ENCODE measurements at places on chromosomes 12 and 14. TPM values are rescaled to one million over a fixed set of nuclear protein-coding genes. Genes with fewer than 3 reads are reported as not detected.

DNA sequence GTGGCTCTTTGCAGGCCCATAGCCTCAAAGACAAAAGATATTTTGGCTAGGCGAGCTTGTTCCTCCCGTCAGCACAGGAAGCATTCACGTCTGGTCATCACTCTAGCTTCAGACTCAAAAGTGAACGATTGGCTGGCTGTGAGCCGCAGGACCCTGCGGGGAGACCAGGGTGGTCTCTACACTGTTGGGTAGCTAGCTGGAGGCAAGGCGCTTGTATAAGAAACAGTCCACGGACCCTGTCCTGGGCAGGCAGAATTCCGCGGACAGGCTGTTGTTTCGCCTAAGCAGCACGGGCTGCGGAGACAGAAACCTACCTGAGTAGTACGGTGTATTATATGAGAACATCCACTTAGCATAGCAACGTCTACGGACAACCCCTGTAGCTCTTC, 29.6 kb downstream of the WBP11 start:
- no peak for DNase-seq

LIN7A gene
- total RNA-seq = 5.8 TPM

GRCh38 chr14:103746701-103747100, 31.1 kb downstream of the ZFYVE21 start:
- DNase-seq = peak; percentile 85

DNA sequence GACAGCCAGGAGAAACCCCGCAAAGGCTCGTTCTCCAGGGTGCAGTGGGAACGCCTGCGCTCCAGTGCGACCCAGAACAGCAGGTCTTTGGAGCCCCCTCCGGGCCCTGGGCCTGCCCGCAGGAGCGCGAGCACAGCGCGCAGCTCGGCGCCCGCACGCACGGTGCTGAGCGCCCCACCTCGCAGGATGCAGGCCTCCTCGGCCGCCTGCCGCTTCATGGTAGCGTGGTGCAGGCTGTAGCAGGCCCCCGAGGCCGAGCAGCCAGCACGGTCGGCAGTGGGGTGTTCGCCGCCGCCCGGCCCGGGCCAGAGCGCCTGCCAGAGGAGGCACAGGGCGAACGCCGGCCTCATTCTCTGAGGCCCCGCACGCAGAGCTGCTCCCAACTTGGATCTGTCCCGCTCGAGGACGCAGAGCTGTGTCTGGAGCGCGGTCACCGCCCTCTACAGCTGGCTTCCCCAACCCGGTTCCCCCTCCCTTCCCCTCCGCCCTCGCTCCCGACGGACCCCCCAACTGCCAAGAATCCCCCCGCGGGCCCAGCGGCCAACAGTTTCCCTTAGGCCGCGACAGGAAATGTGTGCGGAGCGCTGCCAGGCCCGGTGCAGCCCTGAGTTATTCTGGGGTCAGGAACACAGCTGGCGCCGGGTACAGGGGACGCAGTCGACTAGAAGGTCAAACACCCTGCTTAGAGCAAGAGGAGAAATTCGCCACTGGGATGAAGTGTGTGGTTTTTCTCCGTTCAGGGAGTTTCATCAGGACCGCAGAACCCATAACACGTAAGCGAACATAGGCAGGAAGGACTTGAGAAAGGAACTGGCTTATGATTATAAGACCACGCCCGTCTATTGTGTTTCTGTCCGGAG, at the start of gene CLEC14A:
Gene CLEC14A (minus strand): TSS at position 421 of the 860 bp plus-strand sequence. CDS start 71 bp downstream, at position 350.
- DNase-seq = peak; percentile 90

SLC6A13 gene
- total RNA-seq = not detected

- DNase-seq = no peak
These were observed 1061.8 kb downstream of the BCL11B start for GRCh38 chr14:98210045-98210672.

GRCh38 chr12:101941306-101942249, 64.2 kb downstream of the DRAM1 start:
- no peak for DNase-seq
